B cell (primary cell): ENCODE measurements at places on chromosomes 1 and 21. TPM values are rescaled to one million over a fixed set of nuclear protein-coding genes. Genes with fewer than 3 reads are reported as not detected.

The PAQR6 gene
- 1.4 and 1.8 TPM in 2 replicates for total RNA-seq

The HHIPL2 gene
- 0.99 and 1.3 TPM in 2 replicates for total RNA-seq

The SYPL2 gene
- total RNA-seq: not detected in 2 replicates

The HSD11B1 gene
- not detected in 2 replicates for total RNA-seq

The EXO5 gene
- 13.9 and 16.9 TPM in 2 replicates for total RNA-seq

The MROH9 gene
- not detected in 2 replicates for total RNA-seq

The RXRG gene
- not detected in 2 replicates for total RNA-seq

The SH3D21 gene
- 1.8 and 2.6 TPM in 2 replicates for total RNA-seq

The SAMD11 gene
- total RNA-seq: not detected in 2 replicates

The RGS7 gene
- total RNA-seq: 0.15 TPM in 1 of 2 replicates, not detected in the other

The LIN28A gene
- total RNA-seq: not detected in 2 replicates

The LAPTM5 gene
- total RNA-seq: 1,351 and 1,384 TPM in 2 replicates

The DDR2 gene
- total RNA-seq: 0.12 TPM in 2 replicates

The CCDC190 gene
- total RNA-seq: not detected in 2 replicates

The LCE5A gene
- total RNA-seq: not detected in 2 replicates

The DISC1 gene
- 3.3 and 4.3 TPM in 2 replicates for total RNA-seq

The LCE1F gene
- total RNA-seq: not detected in 2 replicates

The NFASC gene
- 0.10 and 0.39 TPM in 2 replicates for total RNA-seq

The TMEM240 gene
- 0.66 and 1.8 TPM in 2 replicates for total RNA-seq

The KIAA0040 gene
- total RNA-seq: 84.2 and 93.6 TPM in 2 replicates

The ADAMTSL4 gene
- total RNA-seq: 0.34 TPM in 1 of 2 replicates, not detected in the other

The ADAMTS5 gene
- not detected in 2 replicates for total RNA-seq
